Stimulated activated CD8-positive, alpha-beta memory T cell treated with anti-CD3 and anti-CD28 coated beads, Interleukin-2, amount 100 ng/mL, for 1 hour (primary cell): ENCODE measurements at places on chromosomes 2 and 18.

DNA sequence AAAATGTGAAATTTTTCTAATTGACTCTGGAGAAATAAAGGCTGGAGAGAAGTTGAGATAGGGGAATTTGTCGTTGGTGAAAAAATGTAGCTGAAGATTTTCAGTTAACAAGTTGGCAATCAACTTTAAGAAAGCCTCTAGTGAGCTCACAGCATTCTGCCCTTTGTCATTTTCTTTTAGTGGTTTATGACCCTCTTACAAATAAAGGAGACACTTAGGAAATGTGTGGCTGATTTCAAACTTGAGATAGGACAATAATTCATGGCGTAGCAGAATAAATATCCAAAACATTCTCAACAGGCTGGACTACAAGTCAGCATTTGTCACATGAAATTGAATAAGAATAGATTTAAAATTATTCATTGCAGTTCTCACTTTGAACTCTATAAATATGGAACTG, 412.5 kb upstream of the SPHKAP start:
- DNase-seq = no peak

DNA sequence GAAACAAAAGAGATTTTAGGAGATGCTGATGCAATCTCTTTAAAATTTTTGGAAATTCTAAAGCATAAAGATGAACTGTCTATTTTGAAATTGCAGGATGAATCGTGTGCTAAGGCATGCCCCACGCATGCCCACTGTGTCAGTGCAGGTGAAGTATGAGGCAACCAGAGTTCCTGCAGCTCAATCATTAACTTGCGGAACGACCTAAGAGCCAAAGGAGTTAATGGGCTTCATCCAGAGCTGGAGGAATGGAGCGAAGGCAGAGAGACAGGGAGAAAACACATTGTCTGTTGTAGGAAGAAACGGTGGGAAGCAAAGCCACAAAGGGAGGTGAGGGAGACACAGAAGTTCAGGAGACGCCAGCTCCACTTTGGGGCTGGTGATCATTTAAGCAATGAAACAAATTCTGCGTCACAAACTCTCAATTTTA, 265.2 kb downstream of the CCDC85A start:
- DNase-seq = no peak

GRCh38 chr2:109430329-109430636, 183.5 kb downstream of the SEPTIN10 start:
- no peak for DNase-seq

DNA sequence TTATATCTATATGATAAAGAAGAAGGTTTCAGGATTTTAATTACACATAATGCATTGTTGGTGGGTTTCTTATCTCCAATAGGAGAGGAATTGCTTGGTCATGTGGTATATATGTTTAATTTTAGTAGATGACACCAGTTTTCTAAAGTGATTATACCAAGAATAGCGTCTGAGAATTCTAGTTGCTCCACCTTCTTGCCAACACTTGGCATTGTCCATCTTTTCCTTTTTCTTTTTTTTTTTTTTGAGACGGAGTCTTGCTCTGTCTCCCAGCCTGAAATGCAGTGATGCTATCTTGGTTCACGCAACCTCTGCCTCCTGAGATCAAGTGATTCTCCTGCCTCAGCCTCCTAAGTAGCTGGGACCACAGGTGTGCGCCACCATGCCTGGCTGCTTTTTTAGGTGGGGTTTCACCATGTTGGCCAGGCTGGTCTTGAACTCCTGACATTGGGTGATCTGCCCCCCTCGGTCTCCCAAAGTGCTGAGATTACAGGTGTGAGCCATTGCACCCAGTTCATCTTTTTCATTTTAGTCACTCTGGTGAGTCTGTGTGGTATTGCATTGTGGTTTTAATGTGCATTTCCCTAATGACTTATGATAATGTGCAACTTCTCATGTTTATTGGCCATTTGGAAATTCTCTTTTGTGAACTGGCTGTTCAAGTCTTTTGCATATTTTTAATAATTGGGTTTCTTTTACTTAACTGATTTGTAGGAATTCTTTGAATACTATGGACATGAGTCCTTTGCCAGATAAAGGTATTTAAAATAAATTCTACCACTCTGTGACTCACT, 37.3 kb upstream of the ZNF512 start:
- no peak for DNase-seq

DNA sequence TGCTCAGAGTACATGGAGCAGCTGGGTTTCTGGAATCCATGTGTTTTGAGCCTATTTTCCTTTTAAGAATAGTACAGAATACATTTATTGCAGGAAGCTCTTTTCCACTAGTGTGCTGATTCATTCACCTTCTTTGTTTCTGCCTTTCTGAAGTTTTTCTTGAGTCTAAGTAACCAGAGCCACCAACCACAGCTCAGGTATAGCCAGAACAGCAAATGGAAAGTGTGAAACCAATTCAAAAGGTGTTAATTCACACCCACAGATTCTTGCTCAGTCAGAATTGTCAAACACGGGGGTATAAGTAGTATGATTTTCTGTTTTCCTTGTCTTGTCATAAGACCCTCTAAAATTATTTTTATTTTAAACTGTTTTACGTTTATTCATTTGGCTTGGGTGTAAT, 75.9 kb upstream of the DYNAP start:
- DNase-seq = no peak

- DNase-seq = no peak
Observed at GRCh38 chr2:133434959-133435668, 133.1 kb downstream of the NCKAP5 start.

DNA sequence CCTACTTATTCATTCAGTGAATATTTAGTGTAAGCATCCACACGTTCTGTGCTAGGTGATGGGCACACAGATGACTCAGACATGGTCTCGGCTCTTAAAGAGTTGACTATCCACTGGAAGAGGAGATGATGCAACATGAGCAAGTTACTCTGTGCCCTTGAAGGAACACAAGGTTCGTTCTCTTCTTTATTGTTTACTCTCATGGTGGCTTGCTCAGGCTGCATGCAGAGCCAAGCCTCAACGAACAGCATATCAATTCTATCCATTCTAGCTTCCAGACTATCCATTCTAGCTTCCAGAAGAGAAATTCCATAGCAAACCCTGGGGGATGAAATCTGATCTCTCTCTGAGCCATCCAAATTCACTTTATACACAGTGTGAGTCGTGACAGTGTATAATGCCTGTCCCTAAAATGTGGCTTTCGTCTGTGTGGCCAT, 68.1 kb upstream of the CTAGE1 start:
- DNase-seq = no peak

DNA sequence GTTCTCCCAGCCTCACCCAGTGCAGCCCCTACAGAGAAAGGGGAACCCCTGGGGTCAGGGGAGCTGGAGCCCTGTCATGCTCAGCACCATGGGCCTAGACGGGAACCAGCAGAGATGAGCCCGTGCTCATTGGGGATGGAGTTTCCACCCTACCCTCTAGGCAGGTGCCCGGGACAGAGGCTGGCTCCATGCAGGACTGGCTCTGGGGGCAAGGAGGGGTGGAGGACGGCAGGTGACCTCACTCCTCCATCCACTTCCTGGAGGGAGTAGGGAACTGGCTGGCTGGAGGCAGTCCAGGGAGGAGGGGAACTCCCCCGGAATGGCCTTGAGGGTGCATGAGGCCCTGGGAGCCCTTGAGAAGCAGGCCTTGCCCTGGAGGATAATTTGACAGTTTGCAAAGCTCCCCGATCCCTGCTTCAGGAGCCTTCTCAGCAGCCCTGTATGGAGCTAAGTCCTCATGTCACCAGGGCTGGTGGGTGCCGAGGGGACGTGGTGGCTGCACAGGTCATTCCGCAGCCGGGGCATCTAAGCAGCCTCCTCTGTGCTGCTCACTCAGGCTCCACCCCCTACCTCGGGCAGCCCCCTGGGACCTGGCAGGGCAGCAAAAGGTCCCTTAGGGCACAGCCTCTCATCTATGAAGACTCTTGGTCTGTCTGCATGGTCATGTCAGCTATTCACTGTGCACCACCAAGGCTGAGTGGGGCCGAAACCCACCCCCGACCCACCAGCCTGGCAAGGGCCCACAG, 2.1 kb downstream of the NEURL3 start:
- DNase-seq = no peak

GRCh38 chr2:127942002-127942401, 56.2 kb upstream of the AMMECR1L start:
- DNase-seq = no peak

DNA sequence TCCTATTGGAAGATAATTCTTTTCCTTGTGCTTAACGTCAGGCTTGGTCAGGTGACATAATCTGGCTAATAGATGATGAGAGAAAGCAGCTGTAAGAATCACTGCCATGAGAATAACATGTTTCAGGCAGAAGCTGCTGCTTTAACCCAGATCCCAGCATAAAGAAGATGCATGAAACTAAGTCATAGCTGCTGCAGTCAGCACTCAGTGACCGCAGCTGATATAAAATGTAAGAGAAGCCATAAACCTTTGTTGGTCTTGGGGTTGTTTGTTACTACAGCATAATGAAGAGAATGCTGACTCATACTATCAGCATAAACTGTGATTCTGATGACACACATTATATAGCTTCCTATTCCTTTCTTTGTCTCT, 274.3 kb upstream of the TRIB2 start:
- DNase-seq = no peak

DNA sequence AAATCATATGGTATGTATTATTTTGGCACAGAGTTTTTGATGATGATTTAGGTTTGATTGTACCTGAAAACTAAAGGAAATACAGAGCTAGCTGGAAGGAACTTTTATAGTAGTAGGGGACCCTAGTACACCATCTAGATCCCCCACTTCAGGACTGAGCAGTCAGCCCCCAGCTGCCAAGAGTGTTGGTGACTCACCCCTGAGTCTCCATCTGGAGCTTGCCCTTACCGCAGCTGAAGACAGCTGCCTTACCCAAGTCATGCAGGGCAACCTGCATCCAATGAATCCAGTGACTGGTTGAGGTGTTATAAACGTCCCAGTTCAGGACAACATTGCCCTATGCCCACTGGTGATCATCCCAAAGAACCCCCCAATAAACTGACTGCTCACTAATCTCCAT, 15.3 kb downstream of the PMS1 start:
- DNase-seq = no peak
